D721Med (cell line): ENCODE measurements at places on chromosomes 7 and 10.

DNA sequence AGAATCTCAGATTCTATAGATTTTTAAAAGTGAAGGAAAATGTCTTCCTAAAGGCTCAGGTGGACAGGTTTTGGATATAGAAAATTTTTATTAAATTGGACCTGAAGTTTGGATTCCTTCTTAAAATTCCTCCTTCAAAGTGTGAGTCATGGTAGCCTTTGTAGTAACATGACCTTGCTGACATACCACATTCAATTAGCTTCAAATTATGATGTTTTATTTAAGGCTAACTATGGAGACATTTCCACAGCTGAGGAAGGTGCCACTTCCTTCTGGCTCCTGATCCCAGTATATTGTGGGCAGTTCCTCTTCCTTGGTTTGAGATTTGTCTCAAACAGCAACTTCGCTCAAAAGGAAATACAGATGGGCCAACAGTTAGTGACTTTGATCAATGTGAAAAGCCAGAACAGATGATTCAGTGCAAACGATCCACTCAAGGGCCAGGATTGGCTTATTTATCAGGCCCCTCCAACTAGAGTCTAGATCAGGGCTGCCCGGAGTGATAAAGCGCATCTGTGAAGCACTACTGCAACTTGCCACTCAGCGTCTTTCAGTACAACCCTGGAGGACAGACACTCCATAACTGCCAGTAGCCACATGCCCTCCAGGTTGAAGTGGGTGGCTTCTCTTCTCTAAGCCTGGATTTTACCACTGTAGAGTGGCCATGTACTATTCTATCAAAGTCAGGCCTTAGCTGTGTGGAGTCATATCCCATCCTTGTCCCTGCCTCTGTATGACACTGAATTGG is 573.5 kb downstream of the KIF20B start:
- no peak for DNase-seq

DNA sequence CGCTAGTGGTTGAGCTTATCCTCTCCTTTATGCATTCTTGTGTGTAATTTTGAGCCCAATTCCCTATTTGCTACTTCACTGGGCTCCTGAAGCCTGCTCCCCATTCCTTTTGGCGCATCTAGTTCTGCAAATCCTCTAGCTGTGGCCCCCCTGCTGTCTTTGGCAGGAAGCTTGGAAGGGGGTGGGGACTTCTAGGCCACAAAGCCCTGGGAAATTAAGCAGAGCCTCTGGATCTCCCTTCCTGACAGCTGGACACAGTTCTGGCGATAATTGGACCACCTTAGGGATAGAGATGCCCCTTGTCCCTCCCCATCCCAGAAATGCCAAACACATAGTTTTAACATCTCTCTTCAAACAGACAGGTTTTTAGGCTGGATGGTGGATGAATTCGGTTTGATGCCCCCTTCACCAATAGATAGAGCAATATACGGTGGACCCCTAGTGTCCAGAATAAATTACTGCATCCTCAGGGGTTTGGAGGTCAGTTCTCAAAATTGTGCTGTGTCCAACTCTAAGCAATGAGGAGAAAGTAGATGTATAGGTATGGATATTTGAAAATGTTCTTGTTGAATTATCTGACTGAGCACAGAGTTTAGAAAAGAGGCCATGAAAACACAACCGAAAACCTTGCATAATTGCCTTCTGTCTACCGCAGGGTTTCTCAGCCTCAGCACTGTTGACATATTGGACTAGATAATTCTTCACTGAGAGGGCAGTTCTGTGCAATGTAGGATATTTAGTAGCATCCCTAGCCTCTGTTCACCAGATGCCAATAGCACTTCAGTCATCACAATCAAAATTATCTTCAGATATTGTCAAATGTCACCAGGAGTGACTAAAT is 75.5 kb downstream of the PAPSS2 start:
- peak; percentile 27 for DNase-seq

GRCh38 chr10:13335881-13336280 is 12.2 kb downstream of the SEPHS1 start:
- DNase-seq: no peak

DNA sequence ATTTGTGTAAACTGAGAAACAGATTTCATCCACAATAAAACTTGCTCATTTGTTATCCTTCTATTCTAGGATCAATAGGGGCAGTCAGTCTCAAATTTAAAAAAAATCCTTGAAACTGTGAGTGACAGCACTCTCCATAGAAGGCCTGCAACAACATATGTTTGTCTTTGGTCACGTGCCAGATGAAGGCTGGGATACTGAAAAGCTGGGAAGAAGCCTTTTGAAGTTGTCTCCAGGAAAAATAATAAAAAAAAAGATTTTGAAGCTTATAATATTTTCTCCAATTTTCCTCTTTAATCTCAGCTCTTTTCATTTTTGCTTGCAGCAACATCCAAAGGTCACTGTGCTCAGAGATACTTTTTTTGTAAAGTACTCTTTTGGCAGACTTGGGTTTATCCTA is 128.6 kb upstream of the SLC26A5 start:
- DNase-seq: no peak

DNA sequence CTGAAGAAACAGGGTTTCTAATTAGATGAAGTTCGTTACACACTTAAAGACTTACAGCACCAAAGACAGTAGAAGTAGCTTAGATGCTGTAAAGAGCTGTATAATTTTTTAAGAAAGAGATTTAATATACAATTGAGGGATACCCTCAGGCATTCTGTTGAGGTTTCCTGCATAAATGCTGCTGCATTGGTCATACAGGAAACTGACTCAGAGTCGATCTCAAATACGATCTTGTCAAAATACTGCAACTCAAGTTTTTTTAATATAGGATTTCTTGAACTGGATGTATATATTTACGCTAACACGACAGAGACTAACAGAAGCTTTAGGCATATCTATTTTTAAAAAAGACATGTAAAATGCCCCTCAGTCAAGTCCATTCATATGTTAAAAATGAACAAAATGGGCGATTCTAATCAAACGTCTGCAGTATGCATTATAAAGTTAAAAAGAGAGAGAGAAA is 2.4 kb upstream of the ARID5B start:
- DNase-seq: no peak

DNA sequence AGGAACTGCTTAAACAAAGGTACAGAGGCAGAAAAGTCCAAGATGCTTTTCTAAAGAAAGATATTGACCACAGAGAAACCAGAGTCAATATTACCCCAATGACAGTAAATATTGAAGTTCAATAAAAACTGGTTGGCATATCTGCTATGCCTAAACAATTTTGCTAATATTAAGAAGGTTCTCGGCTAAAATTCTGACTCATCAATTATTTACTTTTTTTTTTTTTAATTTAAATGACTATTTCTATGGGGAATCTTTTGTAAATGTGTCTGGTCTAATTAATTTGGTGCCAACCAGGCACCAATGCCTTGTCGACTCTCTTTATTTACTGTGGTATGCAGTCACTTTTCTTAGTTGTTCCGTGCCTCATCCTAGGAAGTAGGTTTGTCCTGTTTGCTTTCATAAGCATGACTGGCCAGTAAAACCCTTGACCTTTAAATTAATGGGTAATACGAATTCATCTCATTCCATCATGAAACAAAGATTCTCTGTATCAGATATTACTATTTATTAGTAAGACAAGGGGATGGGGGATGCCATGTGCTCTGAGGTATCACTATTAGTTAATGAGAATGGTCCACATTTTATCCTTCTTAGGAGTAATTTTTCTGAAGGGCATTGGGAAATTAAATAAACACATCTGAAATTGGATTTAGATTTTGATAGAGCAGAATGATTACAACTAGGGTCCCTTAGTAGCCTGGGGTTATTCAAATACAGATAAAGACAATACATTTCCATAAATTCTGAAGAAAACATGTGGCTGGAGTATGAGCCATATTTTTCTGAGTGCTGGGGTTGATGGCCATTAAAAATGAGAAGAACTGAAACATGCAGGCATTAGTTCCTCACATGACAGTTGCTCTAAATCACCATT is 154.4 kb downstream of the VTI1A start:
- no peak for DNase-seq
